ENCODE measurements at places on chromosomes 3 and 15.

GRCh38 chr3:196012941-196013476 lies 68.9 kb downstream of the TFRC start:
- no peak for DNase-seq

- no peak for DNase-seq
These were observed 22.2 kb downstream of the UACA start for GRCh38 chr15:70741107-70741531.

- DNase-seq, result no peak
These were observed 294.2 kb upstream of the SEMA6D start for GRCh38 chr15:47422881-47423665.

DNA sequence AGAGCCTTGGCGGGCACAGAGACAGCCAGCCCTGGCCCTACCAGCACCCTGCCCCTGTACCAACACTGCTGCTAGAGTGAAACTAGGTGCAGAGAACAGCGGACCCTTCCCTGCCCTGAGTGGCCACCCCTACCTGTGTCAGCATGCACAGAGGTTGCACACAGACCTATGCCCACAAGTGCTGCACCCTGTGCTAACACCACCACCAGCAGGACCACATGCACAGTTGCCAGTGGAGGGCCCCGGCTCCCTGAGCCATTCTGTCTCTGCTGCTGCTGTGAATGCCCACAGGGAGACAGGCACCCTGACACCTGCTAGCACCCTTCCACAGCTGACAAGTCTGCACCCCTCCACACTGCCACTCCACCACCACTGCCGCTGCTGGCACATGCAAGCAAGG lies 131.8 kb downstream of the NEK11 start:
- DNase-seq, result no peak

DNA sequence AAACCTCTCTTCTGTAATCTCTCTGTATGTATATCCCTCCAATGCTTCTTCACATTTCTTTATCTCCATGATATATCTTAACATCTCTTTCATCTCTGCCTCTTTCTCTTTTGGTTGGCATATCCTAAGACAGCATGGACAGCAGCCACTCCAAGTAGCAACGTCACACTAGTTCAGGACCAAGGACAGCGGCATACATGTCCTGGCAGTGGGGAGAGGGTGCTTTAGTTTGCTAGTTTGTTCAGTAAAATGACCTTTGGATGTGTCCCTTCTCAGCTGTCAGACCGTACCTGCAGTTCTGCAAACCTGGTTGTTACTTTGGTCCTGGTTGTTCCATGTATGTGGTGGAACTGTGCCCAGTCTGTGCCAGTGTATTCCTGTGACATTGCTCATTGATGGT lies 225.6 kb upstream of the ROPN1 start:
- DNase-seq, result no peak

- no peak for DNase-seq
These were observed 100.1 kb downstream of the VGLL3 start for GRCh38 chr3:86890741-86891396.

- DNase-seq, result no peak
These were observed 28.7 kb downstream of the RPSA start for GRCh38 chr3:39435006-39435748.

GRCh38 chr3:13149330-13150108 lies 76.3 kb upstream of the IQSEC1 start:
- DNase-seq, result no peak

DNA sequence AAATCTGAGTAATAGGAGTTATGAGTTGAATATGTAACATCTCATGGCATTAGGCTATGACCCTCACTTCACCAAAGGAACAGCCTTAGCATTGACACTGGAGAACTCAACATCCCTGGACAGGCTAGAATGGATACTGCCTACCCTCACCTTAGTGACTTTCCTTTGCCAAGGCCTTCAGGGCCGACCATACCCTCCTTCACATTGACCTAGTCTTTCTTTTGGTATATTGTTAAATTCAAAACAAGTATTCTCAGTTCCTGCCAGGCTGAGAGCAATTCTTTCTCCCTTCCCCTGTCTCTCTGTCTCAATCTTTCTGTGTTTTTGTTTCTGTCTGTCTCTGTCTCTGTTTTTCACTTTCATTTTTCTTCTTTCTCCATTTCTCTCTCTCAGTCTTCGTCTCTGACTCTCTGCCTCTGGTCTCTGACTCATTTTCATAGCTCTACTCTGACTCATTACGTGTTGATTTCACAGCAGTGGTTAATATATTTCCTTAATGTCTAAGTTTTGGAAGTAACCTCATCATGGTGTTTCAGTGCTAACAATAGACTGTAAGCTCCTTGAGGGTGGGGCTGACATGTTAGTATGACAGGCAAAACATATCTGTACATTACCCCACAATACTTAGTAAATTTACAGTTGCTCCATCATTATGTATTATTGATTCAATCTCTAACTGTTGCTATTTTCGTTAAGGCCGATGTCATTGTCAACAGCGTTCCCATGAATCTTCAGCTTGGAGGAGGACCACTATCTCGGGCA lies 32.5 kb downstream of the PARP15 start:
- no peak for DNase-seq

GRCh38 chr3:100717063-100717462 lies 7.8 kb downstream of the TFG start:
- no peak for DNase-seq

DNA sequence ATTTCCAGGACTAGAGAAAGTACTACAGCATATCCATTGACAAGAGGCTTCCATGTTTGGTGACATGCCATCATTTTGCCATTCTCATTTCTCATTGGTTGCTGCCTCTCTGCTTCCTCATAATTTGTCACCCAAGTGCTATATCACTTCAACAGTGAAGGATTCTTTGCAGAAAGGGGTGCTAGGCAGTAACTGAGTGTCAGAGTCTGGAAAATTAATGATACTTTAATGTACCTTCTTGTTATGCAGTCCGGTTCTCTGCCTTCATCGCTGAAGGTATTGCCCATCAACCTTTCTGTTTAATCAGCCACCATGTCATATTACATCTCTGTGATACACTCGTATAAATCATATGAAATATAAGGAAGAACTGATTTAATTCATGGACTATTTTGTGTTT lies 550.3 kb downstream of the ROBO2 start:
- DNase-seq, result no peak

All from activated T-cell treated with anti-CD3 and anti-CD28 coated beads for 1 hour (primary cell).